ENCODE measurements at places on chromosomes 7 and 10.

GRCh38 chr7:106178593-106179134, 66.6 kb upstream of the SYPL1 start:
- no peak for DNase-seq

DNA sequence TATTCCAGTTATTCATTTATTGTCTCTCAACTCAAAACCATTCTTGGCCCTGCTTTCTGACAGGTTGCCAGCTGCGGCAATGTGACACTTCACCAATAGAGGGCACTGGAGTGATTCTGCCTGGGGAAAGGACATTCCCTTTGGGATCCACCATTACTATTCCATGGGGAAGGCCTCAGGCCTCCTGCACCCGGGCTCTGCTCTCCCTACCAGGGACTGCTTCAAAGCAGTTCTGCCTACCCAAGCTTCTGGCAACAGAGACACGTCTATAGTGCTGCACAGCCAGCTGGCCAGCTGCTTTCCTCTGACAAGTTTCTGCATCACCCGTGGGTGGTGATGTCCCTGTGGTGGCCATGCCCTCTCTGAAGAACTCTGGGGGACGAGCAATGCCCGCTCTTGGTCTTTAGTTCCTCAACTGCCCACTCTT, 163.8 kb downstream of the ELMO1 start:
- DNase-seq = peak; percentile 59

GRCh38 chr10:36499693-36500092, 625.7 kb upstream of the ANKRD30A start:
- DNase-seq = no peak

DNA sequence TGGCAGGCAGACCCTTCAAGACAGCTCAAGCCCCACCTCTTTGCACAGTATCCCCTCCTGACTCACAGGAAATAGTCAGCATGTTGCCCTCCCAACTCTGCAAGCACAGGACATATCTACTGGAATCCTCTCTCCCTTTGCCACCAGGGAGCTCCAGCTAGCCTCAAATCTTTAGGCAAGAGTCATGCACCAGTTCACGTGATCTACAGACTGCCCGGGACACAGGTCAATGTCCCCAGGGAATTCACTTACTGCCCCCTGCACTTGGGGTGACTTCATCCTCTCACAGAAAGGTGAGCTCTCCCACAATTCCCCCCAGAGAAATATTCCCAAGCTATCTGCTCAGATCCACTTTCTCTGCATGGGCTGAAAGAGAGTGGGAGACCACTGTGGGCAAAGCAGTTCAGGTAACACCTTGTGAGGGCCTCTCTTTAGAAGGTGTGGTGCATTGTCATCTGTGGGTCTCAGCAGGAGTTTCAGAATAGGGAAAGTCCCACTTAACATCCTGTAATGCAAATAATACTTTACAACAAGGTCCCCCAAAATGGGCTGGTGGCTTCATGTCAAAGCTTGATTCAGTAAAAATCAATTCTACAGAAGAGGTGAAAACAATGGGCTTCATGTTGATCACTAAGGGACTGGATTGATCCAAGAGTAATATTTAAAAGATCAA, 129.9 kb downstream of the NOC3L start:
- no peak for DNase-seq

DNA sequence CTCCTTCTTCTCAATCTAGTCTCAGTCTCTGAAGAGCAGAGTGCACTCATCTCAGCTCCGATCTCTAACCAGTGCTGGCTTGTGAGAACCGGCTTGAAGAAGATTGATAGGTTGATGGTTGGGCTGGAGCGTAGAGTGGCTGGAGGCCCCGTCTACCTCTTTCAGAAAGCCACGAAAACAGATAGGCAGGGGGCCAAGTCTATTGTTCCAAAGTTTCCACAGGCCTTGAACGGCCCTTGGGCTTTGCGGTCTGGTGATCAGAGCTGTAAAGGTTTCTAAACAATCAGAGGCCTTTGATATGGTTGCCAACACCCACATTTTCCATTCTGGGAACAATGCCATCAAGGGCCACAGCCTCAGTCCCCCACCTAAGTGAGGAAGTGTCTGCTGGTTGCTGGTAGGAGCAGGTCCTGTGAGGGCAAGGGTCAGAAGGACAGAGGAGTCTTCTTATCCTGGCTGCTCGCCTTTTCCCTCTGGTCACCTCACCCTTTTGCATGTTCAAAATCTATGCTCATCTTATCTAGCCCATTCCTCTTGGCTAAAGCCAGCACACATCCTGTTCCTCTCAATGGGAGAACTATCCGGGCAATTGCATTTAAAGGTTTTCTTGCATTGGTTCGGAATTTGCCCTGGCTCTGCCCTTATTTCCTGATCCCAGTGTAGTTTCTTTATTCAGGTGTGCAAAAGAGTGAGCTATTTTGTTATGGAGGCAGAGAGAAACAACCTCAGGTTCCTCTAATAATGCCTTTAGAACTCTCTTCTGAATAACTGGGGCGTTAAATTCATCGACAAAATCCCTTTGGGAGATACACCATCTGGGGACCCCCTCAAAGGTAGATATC, 70.3 kb upstream of the KMT2E start:
- peak; percentile 70 for DNase-seq

GRCh38 chr10:631266-631665, 58.2 kb downstream of the DIP2C start:
- no peak for DNase-seq

GRCh38 chr7:118352867-118353453, 128.5 kb downstream of the ANKRD7 start:
- no peak for DNase-seq

DNA sequence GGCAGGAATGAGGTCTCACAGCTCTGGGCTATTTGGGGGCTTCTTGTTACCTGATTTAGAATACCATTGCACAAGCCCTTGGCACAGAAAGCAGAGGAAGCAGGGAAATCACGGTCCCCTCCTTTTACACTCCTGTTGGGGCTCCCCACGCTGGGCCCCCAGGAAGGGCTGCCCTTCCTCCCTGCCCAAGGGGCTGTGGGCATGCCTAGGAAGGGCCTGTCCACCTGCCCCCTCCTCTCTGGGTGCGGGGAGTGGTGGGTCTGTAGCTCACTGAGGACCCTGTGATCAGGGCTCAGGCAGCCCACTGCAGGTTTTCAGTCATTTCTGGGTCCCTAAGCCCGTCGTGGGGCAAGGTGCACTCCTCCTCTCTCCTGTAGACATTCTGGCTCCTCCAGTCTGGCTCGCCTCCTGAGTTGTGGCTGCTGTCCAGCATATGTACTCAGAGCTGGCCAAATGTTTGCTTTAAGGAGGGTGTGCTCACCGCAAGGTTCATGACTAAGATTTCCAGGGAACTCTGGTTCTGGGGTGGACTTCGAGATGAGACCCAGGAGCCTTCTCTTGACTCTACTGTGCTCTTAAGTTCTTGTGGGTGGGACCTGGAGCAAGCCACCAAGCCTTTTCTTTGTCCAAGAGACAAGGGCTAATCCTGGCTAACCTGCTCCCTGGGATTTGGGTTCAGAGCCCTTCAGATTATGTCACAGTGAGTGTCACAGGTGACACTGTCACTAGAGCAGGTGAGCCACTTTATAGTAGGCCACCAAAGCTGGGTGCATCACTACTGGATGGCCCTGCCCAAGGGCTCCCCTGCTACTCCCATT, 56.0 kb downstream of the TACR2 start:
- DNase-seq = no peak

DNA sequence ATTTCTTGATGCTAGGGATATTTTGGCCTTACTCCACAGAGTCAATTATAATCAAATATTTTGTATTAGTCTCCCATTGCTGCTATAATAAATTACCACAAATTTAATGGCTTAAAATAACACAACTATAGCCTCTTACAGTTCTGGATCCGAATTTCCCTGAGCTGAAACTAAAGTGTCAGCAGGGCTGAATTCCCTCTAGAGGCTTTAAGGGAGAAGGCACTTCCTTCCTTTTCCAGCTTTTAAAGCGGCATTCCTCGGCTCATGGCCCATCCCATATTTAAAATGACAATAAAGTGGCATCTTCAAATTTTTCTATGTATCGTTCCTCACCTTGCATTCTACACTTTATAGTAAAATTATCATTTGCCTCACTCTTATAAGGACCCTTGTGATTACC, 421.4 kb upstream of the ZWINT start:
- no peak for DNase-seq

GRCh38 chr10:30816820-30817171, 187.2 kb upstream of the LYZL2 start:
- DNase-seq = no peak

- no peak for DNase-seq
These were observed 56.4 kb downstream of the SGMS1 start for GRCh38 chr10:50567384-50567783.
